ENCODE measurements at places on chromosomes 7 and 10. TPM values are rescaled to one million over a fixed set of nuclear protein-coding genes. Genes with fewer than 3 reads are reported as not detected.

DNA sequence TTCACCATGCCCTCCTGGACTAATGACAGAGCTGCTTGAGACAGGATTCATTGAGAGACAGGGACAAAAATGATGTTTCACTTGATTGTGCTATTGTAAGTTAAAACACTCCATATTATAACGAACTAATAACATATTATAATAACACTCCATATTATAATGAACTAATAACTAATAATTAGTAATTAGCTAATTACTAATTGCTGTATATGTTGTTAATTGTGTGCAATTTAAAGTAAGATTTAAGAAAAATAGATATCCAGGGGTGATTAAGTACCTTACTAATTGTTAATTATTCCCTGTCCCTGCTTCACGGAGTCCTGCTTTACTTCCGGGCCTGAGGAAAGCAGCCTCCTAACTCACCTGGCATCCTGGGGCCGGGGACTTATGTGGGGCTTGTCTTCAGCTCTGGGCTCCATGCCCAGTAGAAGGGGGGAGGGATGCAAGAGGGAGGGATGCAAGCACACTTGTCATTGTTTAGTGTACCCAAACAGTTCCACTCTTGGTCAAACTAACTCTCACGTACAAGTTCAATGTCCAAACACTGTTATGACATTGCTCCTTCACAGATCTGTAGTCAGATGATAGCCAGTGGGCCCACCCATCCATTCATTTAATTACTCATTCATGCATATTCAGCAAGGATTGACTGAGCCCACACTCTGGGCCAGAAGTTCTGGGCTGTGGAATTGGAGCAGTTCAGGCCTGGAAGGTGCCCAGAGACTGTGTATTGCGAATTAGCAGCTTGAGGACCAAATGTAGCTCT lies 53.8 kb downstream of the COL13A1 start:
- DNase-seq: no peak

GRCh38 chr7:151349507-151349853 lies 7.9 kb downstream of the NUB1 start:
- DNase-seq: no peak

GRCh38 chr7:101436221-101436735 lies 73.6 kb downstream of the COL26A1 start:
- no peak for DNase-seq

DNA sequence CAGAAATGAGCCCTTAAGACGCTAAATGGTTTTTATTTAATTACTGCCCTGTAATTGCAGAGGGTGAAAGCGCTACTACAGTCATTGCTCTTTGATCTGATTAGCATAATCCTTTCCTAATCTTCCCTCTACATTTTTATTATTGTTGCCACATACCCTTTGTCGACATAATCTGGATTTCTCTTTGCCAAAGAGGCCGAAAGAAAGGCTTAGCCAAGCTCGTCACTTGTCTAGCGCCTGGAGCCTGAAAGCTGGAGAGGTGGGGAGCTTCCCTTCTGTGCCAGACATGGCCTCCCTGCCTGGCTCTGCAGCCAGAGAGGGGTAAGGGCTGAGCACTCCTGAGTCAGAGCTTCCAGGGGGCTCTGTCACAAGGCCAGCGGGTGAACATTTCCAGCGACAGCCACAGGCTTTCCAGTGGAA lies 145.9 kb downstream of the PRKAG2 start:
- no peak for DNase-seq

- no peak for DNase-seq
Observed at GRCh38 chr10:133292919-133293809, 15.5 kb downstream of the TUBGCP2 start.

Gene CYP3A7
- total RNA-seq: 0.33 TPM

Gene OR2A12
- not detected for total RNA-seq

Gene TMEM184A
- total RNA-seq: not detected

All from sigmoid colon (tissue), 7 donors.